Activated CD8-positive, alpha-beta memory T cell treated with anti-CD3 and anti-CD28 coated beads, Interleukin-2, amount 50 U/mL, for 4 hours (primary cell): ENCODE measurements at places on chromosomes 2 and 18.

- DNase-seq, result no peak
Observed at GRCh38 chr2:45884126-45884525, 232.7 kb downstream of the PRKCE start.

DNA sequence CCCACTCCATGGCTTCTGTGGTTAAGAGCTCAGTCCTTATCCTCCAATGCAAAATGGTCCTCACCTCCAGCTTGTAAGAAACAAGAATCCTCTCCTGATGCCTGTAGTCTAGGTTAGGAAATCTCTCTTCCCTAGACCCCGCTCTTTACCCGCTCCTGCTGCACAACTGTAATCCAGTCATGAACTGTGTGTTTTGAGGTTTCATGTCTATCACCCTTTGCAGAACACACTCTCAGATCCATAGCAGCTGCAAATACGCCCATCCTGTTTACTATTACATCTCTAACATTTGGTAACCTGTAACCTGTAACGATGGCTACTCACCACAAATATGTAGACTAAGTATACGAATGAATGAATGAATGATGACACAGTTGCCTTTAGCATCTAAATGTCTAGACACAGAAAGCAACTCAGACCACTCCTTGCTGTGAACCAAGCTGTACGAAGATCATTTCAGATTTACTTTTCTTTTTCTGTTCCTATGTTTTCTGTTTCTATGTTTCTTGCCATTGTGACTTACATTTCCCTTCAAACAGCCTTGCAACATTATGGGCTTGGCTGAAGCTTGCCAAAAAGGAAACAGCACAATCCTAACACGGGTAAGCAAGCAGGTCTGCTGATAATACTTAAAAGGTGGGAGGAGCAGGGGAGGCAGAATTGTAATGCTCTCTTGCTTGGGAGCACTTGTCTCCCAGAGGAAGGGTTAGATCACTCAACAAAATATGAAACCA is 53.7 kb downstream of the EPHA4 start:
- no peak for DNase-seq

GRCh38 chr2:79855264-79856006 is 342.6 kb downstream of the CTNNA2 start:
- no peak for DNase-seq

DNA sequence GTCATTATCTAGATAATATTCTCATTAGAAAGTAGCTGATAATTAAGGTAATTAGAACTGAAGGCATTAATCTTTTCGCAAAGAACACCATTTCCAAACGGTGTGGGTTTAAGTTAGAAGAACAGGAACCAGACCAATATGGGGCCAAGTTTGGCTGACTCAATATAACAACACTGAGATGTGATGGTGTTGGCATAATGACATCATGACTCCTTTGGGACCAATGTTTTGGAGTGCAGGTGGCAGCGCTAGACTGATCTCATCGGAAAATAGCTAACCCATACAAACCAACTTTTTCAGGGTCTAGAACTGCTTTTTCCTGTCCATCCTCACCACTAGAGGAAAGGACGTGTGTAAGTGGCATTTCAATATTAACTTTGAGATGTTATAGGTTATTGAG is 1171.7 kb upstream of the ZEB2 start:
- DNase-seq, result no peak

- DNase-seq, result no peak
Observed at GRCh38 chr2:178700922-178701342, 106.3 kb downstream of the TTN start.

DNA sequence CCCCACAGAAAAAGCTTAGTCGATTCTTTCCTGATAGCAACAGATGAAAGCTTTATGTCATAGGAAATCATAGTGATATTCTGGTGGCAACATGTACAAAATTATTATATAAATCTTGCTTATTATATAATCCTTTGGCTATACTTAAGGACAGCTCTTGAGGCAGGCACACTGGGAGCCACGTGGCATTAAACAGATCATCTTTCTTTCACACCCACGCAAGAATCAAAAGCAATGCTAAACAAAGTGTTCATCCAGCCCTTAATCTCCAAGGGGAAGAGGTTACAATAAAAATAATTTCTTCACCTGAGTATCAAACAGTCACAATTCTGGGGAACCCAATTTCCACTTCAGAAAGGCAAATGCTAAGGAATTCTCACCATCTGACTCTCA is 57.8 kb downstream of the CYB5A start:
- DNase-seq, result no peak

- no peak for DNase-seq
Observed at GRCh38 chr2:54402350-54402749, 53.8 kb upstream of the SPTBN1 start.

- peak; percentile 57 for DNase-seq
Observed at GRCh38 chr2:68774569-68775271, 40.1 kb downstream of the ARHGAP25 start.

DNA sequence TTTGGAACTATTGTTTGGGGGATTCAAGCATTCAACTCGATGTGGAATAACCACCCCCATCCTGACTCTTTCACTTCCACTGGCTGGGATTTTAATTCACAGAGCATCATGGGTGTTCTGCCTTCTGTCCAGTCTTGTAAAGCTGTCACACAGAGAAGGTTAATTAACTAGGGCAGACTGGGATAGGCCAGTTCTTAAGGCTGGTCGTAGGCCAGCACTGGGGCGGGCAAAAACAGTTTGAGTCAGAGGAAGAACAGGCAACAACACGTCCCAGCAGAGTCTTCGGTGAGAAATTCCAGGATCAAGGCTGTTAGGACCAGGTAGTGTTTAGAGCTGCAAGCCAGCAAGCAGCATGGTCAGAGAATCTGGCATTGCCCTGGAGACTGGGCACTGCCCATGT is 4.0 kb upstream of the RNF152 start:
- DNase-seq, result no peak

DNA sequence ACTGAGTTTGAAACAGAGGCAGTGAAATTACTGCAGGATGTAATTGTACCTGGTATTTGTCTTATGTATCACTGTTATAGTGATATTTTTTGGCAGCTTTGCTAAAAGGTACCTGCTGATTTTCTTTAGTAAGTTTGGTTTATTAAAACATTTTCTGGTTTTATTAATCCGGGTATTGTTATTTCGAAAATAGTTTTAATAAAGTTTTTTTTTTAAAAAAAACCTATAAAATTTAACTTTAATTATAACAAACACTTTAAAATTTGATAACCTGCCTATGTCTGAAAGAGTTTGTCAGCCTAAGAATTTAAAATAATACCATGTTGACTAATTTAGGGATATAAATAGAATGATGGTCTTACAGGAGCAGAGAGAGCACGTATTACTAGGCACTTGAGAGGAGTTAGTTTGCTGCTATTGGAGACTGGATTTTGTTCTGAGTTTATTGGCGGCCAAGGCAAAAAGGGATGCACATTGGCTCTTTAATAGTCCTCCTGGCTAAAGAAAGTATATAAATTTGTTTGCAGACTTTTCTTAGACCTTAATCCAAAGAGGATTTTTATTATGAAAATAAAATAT is 12.1 kb downstream of the EHBP1 start:
- no peak for DNase-seq

DNA sequence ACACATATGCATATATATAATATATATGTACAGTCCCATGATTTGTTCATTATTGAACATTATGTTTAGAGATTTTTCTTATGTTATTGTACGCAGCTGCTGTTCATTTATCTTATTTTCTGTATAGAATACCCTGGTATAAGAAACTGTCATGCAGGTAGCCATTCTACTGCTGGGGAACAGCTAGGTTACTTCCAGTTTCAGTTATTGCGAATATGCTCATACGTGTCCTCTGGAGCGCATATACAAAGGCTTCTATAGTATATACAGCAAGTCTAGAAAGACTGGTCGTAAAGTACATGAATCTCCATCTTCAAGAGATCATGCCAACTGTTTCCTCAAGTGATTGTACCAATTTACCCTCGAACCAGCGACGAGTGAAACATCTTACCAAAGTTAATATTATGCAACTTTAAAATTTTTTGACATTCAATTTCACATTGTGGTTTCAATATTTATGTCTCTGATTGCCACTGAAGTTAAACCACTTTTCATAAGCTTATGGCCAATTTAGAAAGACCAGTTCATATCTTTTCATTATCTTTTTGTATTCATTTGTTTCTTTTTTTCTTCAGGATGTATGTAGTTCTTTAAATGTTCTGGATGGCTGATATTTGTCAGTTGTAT is 53.5 kb downstream of the RDH14 start:
- no peak for DNase-seq

DNA sequence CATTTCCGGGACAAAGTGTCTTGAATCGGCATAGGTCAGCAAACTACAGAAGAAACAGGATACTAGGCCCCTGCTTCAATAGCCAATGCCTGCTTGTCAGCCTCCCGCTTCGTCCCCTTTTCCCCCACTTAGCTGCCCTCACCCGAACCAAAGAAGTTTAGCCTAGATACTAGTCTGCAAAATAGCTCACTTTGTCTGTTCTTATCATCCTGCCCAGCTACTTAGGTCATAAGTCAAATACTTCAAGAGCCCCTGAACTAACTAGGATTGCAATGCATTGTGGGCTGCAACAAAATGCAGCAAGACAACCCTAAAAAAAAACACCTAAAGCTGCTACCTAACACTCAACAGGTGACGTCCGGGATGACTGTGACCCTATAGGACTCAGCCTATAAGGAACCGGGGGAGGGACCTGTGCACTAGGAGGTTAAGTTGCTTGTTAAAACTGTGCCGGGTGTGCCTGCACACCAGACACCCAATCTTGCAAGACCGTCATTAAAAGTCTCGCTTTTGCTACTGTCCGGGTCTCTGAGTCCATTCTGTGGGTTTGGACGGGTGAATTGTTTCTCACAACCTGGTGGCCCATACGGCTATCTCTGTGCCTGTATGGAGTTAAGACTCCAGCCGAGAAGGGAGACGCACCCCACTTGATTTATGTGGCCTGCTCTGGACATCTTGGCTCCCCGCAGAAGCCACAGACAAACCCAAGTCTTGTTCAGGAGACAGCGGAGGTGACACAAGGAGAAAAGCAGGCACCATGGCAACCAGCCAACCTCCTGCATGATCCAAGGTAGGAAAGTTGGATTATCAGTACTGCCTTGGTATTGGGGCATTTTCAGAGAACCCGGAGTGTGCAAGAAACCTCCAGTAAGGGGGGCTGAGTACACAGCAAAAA is 105.9 kb downstream of the HIBCH start:
- DNase-seq, result no peak

GRCh38 chr2:231353469-231353868 is 42.0 kb upstream of the B3GNT7 start:
- no peak for DNase-seq

DNA sequence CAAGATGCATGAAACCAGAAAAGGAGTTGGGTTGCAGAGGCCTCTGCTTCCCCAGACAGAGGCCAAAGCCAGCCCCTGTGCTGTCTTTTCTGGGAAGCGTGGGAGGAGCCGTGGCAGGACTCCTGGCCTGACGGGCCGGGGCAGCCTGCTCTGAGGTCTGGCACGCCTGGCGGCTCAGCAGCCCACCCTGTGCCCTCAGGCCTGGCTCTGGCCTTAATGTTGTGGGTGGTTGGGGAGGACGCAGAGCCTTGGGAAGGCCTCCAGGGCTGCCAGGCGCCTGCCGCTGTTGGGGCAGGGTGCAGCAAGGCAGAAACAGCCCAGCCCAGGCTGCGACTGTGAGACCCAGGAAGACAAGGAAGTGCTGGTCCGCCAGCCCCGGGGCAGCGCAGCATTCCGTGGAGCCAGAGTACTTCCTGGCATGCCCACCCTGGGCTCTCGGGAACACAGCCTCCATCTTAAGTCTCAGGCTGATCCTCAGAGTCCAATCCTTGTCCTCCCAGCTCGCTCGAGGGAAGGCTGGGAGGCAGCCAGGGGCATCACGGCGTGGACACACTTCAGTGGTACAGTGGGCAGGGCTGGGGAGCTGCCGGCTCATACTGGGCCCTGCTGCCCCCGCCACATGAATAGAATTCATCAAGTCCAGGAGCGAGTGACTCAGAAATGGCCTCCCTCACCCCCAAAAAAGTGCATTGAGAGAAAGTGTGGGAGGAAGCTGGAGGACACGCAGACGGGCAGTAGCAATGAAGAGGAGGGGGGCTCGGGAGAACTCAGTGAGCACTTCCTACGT is 72.6 kb downstream of the EMX1 start:
- DNase-seq, result no peak

DNA sequence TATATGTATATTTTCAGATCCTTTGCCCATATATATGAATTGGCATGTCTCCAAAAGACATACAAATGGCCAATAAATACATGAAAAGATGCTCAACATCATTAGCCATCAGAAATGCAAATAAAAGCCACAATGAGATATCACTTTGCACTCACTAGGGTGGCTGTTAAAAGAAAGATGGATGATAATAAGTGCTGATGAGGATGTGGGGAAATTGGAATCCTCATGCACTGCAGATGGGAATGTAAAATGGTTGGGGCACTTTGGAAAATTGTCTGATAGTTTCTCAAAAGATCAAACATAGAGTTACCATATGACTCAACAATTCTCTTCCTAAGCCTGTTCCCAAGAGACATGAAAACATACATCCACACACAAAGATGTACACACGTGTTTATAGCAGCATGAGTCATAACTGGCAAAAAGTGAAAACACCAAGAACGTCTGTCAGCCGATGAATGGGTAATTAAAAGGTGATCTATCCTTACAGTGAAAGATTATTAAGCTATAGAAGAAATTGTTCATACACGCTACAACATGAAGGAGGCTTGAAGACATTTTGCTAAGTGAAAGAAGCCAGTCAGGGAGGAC is 19.7 kb downstream of the NGEF start:
- DNase-seq, result no peak

GRCh38 chr2:218733171-218734021 is 22.8 kb downstream of the TTLL4 start:
- DNase-seq, result no peak

DNA sequence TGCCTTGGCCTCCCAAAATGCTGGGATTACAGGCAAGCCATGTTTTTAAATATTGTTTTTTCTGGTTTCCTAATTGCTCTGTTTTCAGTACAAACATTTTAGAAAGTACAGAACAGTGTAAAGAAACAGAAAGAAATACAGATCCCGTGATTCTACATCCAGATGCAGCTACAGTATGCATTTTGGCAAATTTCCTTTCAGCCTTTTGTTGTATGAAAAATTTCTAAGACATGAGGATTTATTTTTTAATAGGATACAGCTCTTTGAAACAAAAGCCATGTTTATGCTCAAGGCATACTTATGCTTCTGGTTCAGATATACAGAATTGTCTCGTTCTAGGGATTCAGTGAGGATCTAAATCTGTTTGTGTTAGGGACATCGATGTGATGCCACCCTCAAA is 109.5 kb downstream of the MAP2 start:
- DNase-seq, result no peak

DNA sequence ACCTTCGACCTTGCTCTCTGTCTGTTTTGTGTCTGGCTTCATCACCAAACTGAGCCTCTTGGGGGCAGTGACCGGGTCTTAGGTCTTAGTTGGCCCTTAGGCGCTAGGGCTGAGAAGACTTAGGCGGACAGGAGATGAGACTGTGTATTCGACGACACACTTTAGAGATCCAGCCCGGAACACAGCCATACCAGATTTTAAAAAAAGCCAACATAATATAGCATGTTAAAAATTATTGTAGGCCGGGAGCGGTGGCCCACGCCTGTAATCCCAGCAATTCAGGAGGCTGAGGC is 9.5 kb upstream of the PROC start:
- no peak for DNase-seq

GRCh38 chr2:6069381-6069780 is 377.2 kb downstream of the SOX11 start:
- DNase-seq, result no peak

- DNase-seq, result no peak
Observed at GRCh38 chr2:100053087-100053885, 89.1 kb downstream of the AFF3 start.
